Activated naive CD4-positive, alpha-beta T cell treated with anti-CD3 and anti-CD28 coated beads for 36 hours (primary cell): ENCODE measurements at places on chromosomes 11 and 22. TPM values are rescaled to one million over a fixed set of nuclear protein-coding genes. Genes with fewer than 3 reads are reported as not detected.

- H3K27me3 ChIP-seq: peaks cover 2% of the 10 kb centered on the region
- no peak overlapping the region for H3K4me3 ChIP-seq
- DNase-seq: no peak
- H3K4me1 ChIP-seq: no peaks in the 10 kb centered on the region
These were observed 155.7 kb downstream of the SNX19 start for GRCh38 chr11:130760515-130761125.

DNA sequence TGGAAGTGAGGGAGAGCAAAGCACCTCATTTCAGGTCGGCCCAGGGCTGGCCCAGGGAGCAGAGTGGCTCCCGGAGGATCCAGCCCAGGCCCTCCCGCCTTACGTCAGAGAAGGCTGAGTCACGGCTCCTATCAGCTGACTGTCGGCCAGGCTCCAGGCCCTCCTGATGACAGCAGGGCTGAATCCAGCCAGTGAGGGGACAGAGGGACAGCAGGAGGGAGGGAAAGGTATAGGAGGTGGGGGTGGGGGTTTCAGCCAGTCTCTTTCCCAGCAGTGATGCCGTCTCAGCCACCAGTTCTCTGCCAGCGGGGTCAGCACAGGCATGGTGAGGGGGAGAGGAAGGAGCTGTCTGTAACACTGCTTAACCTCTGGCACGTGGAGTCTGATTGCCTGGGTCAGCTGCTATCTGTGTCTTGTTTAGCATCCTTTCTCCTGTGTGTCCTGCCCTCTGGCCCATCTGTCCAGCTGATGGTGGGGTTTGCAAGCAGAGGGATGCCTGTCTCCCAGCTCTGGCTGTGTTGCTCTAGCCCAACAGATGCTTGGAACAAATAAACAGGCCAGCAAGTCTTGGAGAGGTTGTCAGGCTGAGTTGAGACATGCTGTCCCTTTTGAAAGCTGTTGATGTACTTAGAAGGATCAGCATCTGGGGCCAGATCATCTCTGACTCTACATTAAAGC lies 74.0 kb downstream of the ADAMTS15 start:
- no peaks in the 10 kb centered on the region for H3K36me3 ChIP-seq
- DNase-seq: no peak
- H3K4me1 ChIP-seq: no peaks in the 10 kb centered on the region
- H3K27ac ChIP-seq: no peak overlapping the region

ZP1 gene
- not detected for total RNA-seq

SYT9 gene
- not detected for total RNA-seq

GRCh38 chr11:24267014-24267413 lies 229.8 kb upstream of the LUZP2 start:
- H3K4me3 ChIP-seq: no peak overlapping the region
- no peaks in the 10 kb centered on the region for H3K4me1 ChIP-seq
- no peak for DNase-seq
- no peaks in the 10 kb centered on the region for H3K36me3 ChIP-seq

DNA sequence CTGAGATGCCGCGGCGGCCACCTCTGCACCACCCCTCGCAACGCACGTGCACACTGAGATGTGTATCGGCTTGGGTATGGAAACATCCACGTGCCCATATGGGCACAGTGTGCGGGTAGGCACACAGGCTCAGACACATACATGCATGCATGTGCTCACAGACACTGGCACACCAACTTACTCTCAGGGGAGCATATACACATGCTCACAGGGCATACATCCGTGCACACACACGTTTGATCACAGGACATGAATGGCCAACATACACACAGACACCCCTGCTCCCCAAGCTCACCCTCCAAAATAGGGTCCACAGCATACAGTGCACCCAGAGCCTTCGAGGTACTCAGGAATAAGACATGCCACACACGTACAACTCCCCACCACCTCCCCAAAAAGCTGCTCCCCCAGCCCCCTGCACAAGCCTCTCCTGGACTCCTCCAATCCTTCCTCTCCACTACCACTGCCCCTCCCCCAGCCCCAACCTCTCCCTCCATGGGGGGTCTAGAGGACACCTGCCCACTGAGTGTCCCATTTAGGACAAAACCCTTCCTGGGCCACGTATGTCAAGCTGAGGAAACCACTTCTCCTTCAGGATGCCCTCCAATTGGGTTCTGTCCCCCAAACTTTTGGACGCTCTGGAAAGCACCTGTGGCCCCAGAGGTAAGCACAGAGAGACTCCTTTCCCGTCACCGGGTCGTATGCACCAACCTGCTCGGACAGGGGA lies 53.1 kb downstream of the SLC22A12 start:
- H3K4me1 ChIP-seq: peaks cover 2% of the 10 kb centered on the region
- H3K27me3 ChIP-seq: peaks cover 24% of the 10 kb centered on the region
- no peak for DNase-seq
- no peak overlapping the region for H3K27ac ChIP-seq
- no peaks in the 10 kb centered on the region for H3K36me3 ChIP-seq

EIF3D gene
- 341 TPM for total RNA-seq

BIRC3 gene
- 105 TPM for total RNA-seq

MS4A15 gene
- not detected for total RNA-seq

ZNF202 gene
- total RNA-seq: 5.9 TPM

DNA sequence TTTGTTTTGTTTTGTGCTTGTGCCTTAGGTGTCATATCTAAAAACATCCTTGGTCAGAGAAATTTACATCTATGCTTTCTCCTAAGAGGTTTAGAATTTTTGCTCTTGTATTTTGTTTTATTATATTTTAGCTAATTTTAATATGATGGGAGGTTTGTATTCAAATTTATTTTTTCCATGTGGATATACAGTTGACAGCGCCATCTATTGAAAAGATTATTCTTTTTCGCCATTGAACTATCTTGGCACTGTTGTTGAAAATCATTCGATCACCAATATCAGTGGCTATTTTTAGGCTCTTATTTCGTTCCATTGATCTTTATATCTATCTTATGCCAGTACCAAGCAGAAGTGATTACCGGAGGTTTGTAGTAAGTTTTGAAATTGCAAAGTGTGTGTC lies 510.3 kb downstream of the BRD1 start:
- H3K27me3 ChIP-seq: peaks cover 19% of the 10 kb centered on the region
- no peaks in the 10 kb centered on the region for H3K36me3 ChIP-seq
- no peak for DNase-seq
- no peak overlapping the region for H3K4me3 ChIP-seq
- H3K4me1 ChIP-seq: no peaks in the 10 kb centered on the region
- no peak overlapping the region for H3K27ac ChIP-seq

DNA sequence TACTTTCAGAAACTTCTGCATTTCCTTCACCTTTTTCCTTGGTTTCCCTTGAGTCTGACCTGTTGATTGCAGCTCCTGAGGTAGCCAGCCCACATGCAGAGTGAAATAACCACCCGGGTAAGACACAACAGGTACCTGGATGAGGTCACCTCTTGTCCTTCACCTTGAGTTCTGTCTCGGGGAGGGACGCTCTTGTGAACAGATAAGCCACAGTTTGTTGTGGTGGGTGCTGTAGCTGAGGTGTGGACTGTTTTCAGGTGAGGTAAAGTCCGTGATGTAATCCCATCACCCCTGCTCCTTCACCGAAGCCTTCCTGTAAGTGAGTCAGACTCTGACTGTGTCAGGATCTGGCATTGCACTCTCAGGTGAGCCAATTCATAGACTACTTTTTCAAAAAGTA lies 183.1 kb downstream of the NAV2 start:
- no peaks in the 10 kb centered on the region for H3K36me3 ChIP-seq
- H3K27ac ChIP-seq: no peak overlapping the region
- no peak overlapping the region for H3K4me3 ChIP-seq
- no peaks in the 10 kb centered on the region for H3K4me1 ChIP-seq

- no peak for DNase-seq
- no peaks in the 10 kb centered on the region for H3K36me3 ChIP-seq
- peaks cover 17% of the 10 kb centered on the region for H3K4me1 ChIP-seq
These were observed 2.8 kb upstream of the PACSIN2 start for GRCh38 chr22:43017525-43018460.

DNA sequence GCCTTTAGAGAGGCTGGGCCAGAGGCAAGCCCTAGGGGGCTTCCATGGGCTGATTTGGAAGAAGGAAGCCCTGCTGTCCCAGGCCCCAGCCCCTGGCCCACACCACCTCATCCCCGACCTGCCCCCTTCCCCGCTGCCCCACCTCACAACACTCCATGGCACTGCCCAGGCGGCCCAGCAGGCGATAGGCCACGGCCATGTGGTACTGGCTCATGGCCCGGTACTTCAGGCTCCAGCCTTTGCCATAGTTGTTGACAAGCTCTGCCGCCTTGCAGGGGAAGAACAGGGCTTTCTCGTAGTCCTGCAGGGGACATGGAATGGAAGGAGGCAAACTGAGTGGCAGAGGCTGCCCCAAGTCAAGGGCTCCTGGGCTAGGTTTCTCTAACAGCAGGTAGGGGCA lies 6.4 kb downstream of the RAPSN start:
- no peak overlapping the region for H3K27ac ChIP-seq
- no peak for DNase-seq
- H3K27me3 ChIP-seq: no peaks in the 10 kb centered on the region
- H3K36me3 ChIP-seq: no peaks in the 10 kb centered on the region

- no peaks in the 10 kb centered on the region for H3K27me3 ChIP-seq
- H3K36me3 ChIP-seq: peaks cover 2% of the 10 kb centered on the region
- H3K4me3 ChIP-seq: no peak overlapping the region
- H3K27ac ChIP-seq: no peak overlapping the region
- no peak for DNase-seq
These were observed 18.4 kb upstream of the TMEM191C start for GRCh38 chr22:21448627-21449416.

DNA sequence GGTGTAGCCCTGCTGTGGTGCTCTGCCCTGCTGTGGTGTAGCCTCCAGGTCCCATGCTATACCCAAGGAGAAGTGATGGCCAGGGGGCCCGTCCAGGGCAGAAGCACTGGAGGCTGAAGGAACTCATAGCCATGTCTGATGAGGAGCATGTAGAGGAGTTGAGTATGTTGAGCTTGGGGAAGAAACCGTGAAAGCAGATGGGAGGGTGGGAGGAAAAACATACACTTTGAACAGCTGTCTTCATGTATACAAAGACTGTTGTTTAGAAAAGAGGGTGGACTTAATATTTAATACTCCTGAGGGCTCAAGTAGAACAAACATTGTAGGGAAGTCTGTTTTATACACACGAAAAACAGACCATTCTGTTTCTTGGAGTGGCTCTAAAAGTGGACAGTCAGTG lies 26.6 kb upstream of the TTC12 start:
- H3K4me3 ChIP-seq: no peak overlapping the region
- peaks cover 2% of the 10 kb centered on the region for H3K27me3 ChIP-seq
- H3K27ac ChIP-seq: no peak overlapping the region
- no peaks in the 10 kb centered on the region for H3K4me1 ChIP-seq

PPP6R3 gene
- 87.0 TPM for total RNA-seq

PKP3 gene
- not detected for total RNA-seq

TCN2 gene
- total RNA-seq: 0.22 TPM

NDUFA6 gene
- 126 TPM for total RNA-seq

TEX54 gene
- not detected for total RNA-seq

DNA sequence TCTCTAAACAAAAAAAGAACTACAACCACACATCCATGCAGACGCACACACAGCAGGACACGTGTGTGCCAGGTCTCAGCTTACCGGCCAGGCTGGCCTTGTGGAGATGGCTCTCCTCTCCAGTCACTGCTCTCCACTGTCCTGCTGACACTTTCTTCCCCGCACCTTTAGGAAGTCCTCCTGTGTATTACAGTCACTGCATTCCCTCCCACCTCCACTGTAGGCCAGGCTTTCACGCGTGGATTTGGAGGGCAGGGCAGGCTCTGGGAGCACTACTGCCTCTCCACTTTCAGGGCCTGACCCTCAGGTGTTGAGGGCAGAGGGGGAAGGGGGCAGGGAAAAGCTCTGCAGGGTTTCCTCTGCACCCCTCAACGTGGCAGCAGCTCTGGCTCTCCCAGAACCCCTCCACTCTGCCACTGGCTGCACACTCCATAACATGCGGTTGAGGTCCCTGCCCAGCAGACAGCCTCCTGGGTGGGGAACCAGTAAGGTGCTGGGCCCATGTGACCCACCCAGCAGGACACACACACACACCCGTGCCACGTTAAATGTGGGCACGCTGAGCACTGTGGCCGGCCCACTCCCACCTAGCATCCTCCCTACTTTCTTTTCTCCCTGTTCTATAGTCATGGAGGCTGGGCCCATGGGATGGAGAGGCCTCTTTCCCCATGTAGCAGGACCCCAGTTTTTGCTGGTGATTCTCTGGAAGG lies 107.0 kb upstream of the PITPNB start:
- no peaks in the 10 kb centered on the region for H3K4me1 ChIP-seq
- H3K36me3 ChIP-seq: no peaks in the 10 kb centered on the region
- no peak for DNase-seq

PPP2R1B gene
- 36.7 TPM for total RNA-seq

DNA sequence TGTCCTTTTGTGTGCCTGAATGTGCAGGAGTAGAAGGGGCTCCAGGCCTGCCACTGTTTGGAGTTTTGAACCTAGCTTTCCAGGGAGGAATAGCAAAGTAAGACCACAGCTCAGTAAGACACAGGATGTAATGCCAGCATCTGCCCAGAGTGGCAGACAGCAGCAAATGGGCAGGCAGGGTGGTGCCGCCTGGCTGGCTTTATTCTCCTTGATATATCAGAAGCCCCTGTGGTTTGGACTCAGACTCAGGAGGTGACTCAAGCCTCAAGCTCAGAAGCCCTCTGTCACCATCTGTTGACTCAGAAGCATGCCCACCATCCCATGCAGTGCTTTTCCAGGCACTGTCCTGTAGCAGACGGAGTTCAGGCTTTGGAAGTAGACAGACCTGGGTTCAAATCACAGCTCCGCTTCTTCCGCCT lies 72.7 kb upstream of the TTC12 start:
- H3K4me3 ChIP-seq: no peak overlapping the region
- peaks cover 3% of the 10 kb centered on the region for H3K4me1 ChIP-seq
- H3K27ac ChIP-seq: no peak overlapping the region
- no peak for DNase-seq

RFPL2 gene
- total RNA-seq: not detected

DNA sequence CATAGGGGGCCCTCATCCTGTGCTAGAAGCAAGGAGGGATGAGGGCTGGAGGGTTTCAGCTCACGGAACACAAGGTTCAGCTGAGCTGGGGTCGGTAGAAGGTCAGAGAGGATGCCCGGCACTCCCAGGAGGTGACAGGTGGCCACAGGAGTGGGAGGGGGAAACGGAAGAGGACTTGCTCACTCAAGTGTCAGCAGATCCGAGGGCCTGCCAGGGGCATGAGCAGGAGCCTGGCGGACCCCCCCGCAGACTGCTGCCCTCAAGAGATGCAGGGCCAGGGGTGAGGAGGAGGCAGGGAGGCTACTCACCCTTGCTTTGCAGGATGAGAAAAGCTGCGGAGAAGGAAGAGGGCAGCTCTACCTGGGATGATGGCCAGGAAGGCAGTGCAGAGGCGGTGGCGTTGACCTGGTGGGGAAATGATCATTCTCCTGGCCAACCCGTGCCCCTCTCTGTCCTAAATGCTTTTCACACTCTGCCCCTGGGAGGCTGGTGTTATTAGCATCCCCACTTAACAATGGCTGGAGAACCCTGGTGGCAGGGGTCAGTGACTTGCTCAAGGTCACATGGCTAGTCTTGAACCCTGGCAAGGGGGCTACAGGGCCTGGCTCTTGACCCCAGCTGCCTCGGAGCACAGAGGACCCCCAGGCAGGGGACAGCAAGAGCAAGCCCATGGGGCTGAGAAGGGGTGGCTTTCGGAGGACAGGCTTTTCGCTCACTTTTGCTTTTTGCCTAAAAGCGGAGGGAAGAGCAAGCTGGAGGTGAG lies 30.1 kb upstream of the CSNK1E start:
- no peak overlapping the region for H3K4me3 ChIP-seq
- no peaks in the 10 kb centered on the region for H3K4me1 ChIP-seq
- no peaks in the 10 kb centered on the region for H3K36me3 ChIP-seq
- DNase-seq: no peak

GRCh38 chr22:44682556-44683168 lies 19.3 kb upstream of the PRR5 start:
- H3K36me3 ChIP-seq: no peaks in the 10 kb centered on the region
- no peak overlapping the region for H3K4me3 ChIP-seq
- H3K27ac ChIP-seq: no peak overlapping the region
- no peak for DNase-seq
- no peaks in the 10 kb centered on the region for H3K27me3 ChIP-seq

MS4A4E gene
- total RNA-seq: not detected
